Substantia nigra (tissue), 51 donors: ENCODE measurements at places on chromosomes 1 and 21.

DNA sequence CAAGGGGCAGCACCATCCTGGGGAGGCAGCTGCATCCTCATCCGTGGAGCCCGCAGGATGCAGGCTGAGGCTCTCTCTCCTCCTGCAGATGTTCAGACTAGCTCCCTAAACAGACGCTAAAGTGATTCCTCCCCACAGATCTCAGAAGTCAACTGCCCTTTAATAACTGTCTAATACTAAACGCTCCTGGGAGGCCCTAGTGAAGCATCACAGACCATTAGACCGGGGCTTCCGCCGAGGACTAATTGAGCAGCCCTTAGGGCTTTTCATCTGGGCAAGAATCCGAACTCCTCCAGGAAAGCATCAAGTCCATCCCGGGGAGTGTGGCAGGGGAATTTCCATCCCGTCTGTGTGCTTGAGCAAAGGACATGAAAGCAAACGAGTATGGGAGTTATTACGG is 40.4 kb downstream of the PRDM16 start:
- DNase-seq, result no peak

DNA sequence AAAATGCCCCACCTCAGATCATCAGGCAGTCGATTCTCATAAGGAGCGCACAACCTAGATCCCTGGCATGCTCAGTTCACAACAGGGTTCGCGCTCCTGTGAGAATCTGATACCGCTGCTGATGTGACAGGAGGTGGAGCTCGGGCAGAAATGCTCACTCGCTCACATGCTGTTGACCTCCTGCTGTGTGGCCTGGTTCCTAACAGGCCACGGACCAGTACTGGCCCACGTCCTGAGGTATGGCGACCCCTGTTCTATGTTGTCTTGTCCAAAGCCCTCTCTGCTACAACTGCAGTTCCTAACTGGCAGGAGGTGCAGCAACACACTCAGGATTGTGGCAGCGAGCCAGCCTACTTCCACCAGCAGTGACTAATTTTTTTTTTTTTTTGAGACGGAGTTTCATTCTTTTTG is 70.6 kb downstream of the CLSTN1 start:
- no peak for DNase-seq

GRCh38 chr1:94863919-94864318 is 43.8 kb downstream of the SLC44A3 start:
- DNase-seq, result no peak

DNA sequence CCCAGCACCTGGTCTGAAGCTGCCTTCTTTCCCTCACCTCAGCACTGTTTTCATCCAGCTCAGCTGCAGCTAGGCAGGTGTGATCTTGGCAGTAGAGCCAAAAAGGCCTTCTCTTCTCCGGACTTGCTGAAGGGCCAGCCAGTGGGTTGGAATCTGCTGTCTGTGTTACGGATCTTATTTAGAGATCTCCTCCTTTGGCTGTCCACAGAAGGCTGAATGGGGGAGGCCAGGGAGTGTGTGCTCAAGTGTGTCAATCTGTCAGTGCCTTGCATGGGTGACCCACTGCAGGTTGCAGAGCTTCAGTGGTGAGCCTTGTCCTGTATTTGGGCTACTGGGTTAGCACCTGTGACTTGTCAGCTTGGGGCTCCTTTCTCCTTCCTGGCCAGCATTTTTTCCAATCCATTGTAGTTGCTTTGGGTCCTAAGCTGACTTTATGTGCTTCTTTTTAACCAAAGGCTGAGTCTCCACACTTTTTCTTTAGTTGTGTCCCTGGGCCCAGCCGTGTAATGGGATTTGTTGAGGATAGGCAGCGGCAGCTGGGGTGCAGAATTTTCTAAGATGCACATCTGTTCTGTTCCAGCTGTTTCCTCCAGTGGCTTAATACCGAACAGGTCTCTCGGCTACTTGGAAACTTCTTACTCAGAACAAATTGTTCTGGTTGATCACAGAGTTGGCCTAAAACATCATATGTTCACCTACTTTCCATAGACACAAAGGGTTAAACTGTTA is 126.8 kb downstream of the PEX14 start:
- no peak for DNase-seq

DNA sequence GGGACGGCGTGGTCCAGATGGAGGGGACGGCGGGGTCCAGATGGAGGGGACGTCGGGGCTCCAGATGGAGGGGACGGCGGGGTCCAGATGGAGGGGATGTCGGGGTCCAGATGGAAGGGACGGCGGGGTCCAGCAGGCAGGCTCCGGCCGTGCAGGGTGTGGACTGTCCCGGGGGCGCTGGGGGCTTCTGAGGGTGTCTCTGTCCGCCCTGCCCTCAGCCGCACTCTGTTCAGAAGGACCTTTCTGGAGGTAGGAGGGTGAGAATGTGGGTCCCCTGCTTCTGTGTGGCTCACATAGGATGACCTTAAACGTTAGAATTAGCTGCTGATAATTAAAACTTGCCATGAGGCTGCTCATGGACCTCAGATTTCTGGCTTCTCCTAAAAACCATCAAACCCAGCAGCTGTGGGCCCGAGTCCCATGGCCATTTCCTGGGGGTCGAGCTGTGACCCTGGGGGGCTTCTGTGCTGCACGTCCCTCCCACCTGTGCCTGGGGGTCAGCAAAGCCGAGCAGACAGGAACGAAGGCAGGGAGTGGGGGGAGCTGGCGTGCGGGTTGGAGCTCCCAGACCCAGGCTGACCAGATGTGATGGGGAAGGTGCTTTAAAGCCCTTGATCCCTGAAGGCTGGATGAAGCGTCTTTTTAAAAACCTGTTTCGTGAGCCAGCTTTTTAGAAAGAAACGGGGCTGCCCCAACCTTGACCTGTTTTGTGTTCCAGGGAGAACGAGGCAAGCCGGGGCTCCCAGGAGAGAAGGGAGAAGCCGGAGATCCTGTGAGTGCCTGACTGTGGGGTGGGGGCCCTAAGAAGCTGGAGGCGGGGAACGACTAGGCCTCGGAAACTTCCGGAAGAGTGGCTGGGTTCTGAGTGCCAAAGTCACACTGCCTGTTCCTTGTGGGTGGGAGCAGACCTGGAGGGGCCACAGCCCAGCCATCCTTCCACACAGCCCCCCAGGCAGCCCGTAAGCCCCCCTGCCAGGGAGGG is 7.1 kb downstream of the COL6A1 start:
- DNase-seq, result no peak

DNA sequence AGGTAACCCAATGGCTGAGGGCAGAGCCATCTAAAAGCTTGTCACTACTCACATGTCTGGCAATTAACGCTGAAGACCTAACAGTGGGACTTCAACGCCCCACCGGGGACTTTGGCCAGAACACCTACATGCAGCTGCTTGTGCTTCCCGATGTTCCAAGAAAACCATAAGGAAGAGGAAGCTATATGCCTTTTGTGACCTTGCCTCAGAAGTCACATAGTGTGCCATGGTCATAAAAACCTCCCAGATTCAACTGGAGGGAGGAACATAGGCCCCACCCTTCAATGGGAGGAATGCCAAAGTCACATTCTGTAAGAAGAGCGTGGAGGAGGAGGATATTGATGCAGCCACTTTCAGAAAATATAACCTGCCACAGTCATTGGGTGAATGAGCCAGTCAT is 147.8 kb upstream of the MAGI3 start:
- DNase-seq, result no peak

- DNase-seq, result no peak
Measured at GRCh38 chr21:45082736-45083135, 8.4 kb downstream of the ADARB1 start.

DNA sequence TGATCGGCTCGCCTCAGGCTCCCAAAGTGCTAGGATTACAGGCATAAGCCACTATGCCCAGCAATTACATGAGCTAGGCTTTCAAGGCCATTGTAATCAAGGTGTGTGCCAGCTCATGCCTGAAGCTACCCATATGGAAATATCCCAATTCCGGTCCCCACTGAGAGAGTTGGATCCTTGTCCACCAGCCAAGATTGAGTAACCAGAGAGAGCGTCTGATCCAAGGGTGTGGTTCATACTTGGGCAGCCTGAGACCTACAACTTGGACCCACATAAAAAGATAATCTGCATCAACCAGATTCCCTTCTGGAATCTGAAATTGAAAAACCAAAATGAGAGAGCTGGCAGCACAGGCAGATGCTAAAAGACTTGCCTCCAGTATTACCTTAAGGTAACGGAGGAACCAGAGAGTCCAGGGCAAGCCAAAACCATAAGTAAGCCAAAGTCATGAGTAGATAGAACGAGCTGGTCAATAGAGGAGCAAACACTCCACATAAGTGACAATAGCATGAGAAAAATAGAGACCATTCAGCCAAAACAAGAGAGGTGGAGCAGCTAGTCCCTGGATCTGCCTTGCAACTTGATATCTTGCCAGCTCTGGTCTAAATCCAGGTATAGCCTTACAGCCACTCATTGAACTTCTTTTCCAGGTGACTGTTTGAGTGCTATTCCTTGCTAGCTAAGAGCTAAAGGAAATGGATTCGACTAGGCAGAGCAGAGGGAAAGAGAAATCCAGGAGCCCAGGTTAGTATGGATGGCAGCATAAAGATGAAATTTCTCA is 63.8 kb upstream of the ATP1A1 start:
- no peak for DNase-seq

DNA sequence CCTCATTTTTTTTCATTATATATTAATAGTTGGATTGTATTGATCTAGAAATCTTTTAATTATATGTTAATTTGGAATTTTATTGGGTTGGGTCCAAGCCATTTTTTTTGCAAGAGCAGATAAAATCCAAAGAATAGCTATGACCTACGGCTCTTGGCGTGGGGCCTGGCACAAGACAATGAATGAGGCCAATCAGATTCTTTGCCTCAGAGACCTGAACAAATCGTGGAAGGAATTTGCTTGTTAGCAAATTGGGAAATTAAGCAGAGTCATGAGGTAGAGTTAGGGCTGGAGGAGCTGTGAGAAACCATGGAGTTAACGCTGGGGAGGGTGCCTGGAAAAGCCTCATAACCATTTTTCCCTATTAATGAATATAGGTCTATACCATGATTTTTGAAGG is 40.1 kb downstream of the CAMSAP2 start:
- no peak for DNase-seq

- DNase-seq, result no peak
Measured at GRCh38 chr1:114764689-114765088, 6.9 kb upstream of the CSDE1 start.

GRCh38 chr1:232381394-232382100 is 248.4 kb downstream of the SIPA1L2 start:
- DNase-seq, result no peak

DNA sequence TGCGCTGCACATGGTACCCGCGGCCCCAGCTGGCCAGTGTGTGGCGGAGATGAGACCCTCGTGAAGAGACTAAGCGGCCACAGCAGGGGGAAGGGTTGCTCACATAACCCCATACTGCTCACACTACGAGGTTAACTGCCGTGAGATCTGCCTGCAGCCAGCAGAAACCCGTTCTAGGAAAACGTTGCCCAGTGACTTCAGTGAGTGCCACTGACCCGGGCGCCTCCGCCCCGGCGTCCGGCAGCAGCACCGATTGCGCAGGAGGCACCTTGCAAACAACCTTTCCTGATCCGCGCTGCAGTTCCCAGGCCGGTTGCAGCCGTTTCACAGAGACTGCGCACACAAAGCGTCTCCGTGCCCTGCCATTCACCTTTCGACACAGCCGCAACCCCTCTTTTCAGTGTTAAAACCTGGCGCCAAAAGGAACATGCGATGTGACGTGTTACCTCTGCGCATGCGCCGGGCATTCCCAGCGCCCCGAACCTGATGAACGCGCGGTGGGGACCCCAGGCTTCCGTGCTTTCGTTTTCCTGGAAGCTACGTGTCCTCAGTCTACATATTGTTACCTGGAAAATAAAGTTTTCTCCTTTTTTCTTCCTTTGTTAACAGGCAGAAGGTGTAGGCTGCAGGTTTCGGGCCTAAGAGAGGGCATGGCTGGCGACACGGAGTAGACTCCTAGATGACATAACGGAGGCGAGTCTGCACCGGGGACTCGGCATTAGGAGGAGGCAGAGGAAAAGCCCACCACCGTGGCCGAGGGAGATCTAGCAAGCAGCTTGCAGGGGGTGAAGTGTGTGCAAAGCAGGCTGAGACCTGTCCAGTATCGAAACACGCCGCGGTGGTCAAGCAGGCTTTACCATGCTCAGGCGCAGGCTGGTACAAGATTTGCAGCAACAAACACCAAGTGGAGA is 8.9 kb downstream of the VPS26C start:
- DNase-seq, result peak; percentile 49

DNA sequence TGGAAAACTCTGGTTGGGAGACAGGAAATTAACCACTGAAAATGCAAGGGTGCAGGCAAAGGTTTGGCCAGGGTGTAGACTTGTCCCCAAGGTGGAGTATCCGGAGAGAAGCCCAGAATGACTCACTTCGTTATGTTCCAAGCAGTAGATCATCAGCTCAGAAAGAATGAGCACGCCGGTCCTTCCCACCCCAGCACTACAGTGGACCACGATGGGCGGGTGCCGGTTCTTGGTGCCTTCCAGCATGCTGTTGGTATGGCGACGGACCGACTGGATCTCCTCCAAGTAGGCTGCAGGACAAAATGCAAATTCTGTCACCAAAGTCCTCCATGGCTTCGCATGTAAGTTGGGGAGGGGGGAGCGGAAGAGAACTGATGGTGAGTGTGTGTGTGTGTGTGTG is 83.4 kb downstream of the SMYD2 start:
- DNase-seq, result no peak

DNA sequence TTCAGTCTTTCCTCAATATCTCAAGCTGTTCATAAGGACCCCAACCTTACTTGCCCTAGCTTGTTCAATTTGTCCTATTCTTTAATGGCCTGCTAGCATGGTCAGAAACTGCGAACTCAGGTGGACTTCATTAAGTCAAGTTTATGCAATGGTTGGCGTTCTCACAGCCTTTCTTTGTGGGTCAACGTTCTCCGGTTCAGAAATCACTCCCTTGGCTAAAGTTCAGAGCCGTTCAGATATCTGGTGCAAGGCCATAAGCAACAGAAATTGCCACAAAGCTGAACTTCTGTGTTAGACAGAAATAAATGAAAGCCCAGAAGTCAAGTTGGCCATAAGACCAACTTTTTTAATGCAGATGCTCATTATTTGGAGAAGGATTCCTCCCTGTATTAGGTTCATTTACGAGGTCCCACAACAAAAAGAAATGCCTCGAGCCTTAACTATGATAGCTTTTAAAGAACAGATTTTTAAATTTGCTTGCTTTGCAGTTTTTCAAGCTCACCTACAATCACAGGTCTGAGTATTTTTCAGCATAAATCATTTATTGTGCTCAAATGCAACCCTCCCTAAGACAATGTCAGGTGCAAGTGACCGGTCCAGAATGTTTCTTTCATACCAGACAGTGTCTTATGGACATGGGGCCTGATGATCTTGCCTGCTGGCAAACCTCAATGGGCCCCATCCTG is 140.2 kb upstream of the COL11A1 start:
- no peak for DNase-seq

GRCh38 chr1:91054780-91055481 is 33.1 kb upstream of the ZNF644 start:
- DNase-seq, result peak; percentile 0
